ENCODE measurements at places on chromosomes 1 and 21.

- DNase-seq, result no peak
These were observed 48.1 kb downstream of the DNAJC6 start for GRCh38 chr1:65357291-65357960.

- no peak for DNase-seq
These were observed 29.6 kb downstream of the CLCA1 start for GRCh38 chr1:86498281-86498680.

DNA sequence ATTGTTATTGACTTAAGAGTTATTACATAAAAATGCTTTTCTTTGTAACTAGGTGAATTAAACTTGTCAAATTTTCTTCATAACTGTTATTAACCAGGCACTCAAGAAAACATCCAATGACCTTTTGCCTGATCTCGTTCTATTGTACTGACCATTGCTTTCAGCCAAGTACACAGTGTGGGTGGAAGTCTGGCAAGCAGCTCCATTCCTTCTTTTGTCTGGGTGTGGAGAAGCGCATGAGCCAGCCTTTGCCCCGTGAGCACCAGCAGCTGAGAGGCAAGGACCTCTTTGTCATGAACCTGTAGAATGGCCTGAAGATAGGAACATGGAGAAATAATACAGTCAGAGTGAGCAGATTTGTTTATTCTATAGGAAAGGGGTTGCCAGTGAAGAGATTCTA lies 57.5 kb downstream of the IARS2 start:
- peak; percentile 68 for DNase-seq

- DNase-seq, result no peak
These were observed 3.3 kb upstream of the PCBP3 start for GRCh38 chr21:45640001-45640887.

- DNase-seq, result no peak
These were observed 205.3 kb downstream of the DAB1 start for GRCh38 chr1:57218487-57219079.

DNA sequence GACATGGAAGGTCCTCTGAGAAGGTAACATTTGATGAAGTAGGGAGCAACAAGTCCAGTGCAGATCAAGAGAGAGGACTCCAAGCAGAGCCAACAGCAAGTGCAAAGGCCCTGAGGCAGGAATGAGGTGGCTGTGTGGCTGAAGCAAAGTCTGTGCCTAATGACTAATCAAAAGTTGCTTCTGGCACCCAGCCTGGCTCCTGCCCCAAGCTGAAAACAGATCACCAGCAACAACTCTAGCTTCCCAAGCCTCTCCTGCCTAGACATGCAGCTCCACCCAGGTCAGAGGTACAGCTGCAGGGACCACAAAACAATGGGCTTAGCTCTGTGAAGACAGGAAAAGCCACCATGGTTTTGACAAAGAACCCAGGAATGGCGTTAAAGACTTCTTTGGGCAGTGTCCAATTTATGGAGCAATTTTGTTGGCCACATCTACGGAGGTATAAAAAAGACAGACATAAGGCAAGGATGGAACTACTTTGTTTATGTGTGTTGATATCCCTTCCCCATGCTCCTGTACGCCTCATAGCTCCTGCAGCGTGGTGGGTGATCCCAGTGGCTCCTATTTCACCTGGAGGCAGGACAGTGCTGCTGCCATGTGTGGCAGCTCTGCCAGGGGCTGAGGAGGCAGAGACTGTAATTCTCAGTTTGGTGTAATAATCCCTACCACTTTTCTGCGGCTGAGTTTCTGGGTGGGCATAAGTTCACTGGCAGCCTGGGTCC lies 26.4 kb upstream of the IGSF3 start:
- DNase-seq, result peak; percentile 71

DNA sequence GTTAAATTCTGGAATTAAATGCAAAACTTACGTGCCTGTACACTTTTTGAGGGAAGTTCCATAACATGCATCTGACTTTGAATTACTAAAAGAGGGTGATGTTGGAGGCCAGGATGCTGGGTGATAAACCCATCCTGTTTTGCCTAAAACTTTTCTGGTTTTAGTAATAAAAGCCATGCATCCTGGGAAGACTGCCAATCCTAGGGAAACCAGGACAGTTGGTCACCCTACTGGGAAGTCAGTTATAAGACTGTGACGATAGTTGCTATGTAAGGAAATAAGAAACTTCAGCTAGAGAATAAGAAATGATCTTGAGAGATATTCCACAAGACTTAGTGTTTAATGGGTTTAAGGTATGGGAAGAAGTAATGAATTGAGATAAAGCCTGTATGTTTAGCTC lies 336.6 kb upstream of the LYPLAL1 start:
- no peak for DNase-seq

GRCh38 chr1:28123461-28123961 lies 35.1 kb upstream of the EYA3 start:
- DNase-seq, result peak; percentile 50

GRCh38 chr1:45802343-45803298 lies 791 bp upstream of the MAST2 start:
- DNase-seq, result peak; percentile 96

DNA sequence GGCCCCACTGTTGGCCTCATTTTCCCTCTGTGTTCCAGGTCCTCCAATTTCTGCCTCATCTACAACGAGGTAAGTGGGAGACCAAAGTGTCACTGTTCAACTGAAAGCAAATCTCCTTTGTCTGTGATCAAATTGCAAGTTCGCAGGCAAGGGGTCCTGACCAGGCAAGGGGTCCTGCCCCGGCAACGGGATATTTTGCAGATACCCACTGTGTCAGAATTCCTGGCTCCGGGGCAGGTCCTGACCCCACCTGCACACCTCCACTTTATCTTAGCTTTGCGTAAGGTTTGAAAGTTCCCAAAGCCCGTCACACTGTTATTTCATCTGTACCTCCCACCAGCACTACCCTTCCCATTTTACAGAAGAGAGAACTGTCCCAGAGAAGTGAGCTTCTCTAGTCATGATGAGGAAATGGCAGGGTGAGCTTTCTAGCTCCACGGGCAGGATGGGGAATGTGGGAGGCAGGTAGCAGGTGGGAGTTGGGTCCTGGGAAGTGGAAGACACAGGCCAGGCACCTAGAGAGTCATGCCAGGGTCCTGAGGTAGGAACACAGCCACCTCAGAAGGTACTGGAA lies 32.0 kb upstream of the CSF1 start:
- DNase-seq, result no peak

DNA sequence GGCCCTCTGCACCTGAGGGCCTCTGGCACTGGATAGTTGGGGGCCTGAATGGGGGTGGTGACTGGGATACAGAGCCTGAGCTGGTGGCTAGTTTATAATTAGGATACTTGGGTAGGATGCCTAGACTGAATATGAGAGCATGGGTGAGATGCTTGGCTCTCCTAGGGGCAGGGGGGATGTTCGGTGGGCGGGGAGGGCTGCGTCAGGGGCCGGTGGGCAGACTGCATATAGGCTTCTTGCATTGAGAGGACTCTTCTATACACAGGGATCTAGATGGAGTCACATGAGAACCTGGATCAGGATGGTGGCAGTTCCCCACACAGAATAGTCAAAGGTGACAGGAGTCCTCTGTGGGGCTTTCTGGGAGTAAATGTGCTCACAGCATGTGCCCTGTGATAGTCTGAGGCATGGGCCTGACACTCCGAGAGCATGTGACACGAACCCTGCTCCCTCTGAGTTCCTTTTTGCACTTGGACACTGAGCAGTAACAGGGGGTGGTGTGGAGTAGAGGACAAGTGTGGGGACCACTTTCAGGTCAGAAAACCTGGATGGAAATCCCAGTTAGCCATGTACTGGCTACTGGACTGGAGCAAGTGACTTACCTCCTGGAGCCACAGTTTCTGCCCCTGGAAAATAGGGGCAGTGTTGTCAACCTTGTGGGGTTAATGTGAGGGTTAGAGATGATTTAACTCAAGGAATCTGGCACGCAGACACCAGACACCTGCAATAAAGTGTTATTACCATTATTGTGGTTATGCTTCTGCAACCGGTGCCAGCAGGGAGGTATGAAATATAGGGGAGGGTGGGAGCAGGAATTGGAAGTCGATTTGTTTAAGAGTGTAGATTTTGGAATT lies 2.2 kb downstream of the MAP7D1 start:
- DNase-seq, result no peak

- DNase-seq, result no peak
These were observed 970.6 kb downstream of the MRPL39 start for GRCh38 chr21:24636696-24637095.

GRCh38 chr1:240888787-240889048 lies 276.8 kb upstream of the GREM2 start:
- DNase-seq, result no peak

GRCh38 chr1:228691926-228692325 lies 43.4 kb upstream of the RHOU start:
- DNase-seq, result peak; percentile 61

DNA sequence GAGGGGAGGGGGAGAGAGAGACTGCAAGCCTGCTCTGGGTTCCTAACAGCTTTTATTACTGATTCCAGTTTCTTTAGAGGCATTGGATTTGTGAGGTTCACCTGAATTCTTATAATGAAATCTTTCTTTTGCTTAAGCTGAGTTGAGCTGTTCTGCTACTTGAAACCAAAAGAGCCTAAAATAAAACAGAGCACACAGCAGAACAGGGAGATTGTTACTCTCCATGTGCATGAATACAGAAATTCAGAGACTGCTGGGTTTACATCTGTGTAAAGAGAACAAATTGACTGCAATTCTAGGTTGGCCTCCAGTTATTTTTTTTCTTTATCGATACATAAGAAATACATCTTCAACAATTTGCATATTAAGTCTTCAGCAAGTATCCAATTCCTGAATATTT lies 168.8 kb upstream of the NRIP1 start:
- DNase-seq, result no peak

GRCh38 chr21:42725416-42725930 lies 72.1 kb downstream of the PDE9A start:
- no peak for DNase-seq

- DNase-seq, result peak; percentile 84
These were observed 3.2 kb upstream of the NPL start for GRCh38 chr1:182786223-182786994.

- peak; percentile 76 for DNase-seq
These were observed 27.3 kb upstream of the EVA1B start for GRCh38 chr1:36350659-36351226.

- DNase-seq, result peak; percentile 68
These were observed 6.3 kb downstream of the TMEM234 start for GRCh38 chr1:32215629-32216480.
